ENCODE measurements at places on chromosomes 1 and 21.

GRCh38 chr1:229380536-229381160 lies 37.8 kb upstream of the CCSAP start:
- no peak for DNase-seq

GRCh38 chr1:187894349-187894748 lies 1065.6 kb downstream of the PLA2G4A start:
- no peak for DNase-seq

GRCh38 chr1:8239039-8239305 lies 78.9 kb upstream of the SLC45A1 start:
- no peak for DNase-seq

DNA sequence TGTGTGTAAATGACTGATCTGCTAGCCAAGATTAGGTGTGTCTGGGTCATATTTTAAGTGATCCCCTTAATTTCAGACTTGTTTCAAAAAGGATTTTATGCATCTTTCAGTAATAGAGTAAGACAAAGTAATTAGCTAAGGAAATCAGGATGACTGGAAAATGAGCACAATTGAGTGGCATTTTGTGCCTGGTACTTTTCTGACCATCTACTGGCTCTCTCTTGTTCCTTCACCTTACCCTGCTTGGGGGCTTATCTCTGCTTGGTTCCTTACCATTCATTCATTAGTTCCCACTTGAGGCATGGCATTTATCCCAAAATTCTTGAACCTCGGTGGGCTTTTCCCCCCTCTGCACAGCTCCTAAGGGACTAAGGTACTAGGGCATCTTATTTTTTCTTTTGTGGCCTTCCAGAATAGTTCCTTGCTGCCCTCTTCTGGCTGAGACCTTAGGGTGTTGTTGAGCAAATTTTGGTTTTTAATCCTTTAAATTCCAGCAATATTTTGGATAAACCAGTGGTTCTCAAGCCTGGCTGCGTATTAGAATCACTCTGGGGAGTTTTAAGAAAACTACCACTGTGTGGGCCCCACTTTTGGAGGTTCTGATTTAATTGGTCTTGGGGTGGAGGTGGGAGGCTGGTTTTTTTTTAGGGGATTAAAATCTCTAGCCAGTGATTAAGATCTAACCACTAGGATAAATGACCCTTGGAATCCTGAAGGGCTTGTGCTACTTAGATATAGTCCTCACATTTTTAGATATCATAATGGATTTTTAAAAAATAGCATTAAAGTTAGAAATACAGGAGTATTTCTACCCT lies 50.8 kb downstream of the HS2ST1 start:
- no peak for DNase-seq

DNA sequence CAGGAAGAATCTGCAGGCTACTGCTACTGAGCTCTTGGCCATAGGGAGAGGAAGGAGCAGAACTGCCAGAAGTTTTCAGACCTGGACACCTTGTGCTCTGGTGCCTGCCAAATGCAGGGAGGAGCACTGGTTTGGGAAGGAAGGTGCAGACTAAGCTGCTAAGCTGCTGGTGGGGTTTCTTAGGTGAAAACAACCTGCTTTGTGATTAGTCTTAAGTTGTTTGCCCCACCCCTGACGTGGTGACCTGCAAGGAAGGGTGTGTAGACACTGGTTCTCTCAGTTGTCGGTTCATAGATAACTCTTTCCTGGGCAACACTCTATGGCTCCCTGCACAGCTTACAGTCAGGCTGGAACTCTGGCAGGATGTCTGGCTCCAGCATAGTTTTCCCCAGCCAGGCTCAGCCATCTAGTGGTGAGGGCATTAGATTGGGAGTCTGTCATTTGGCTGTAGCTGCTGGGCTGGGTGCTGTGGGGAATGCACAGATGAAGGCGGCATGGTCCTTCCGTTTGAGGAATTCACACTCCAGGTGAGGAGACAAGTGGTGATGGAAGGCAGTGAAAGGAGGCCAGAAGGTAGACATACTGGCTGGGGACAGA lies 10.3 kb upstream of the S100A10 start:
- no peak for DNase-seq

DNA sequence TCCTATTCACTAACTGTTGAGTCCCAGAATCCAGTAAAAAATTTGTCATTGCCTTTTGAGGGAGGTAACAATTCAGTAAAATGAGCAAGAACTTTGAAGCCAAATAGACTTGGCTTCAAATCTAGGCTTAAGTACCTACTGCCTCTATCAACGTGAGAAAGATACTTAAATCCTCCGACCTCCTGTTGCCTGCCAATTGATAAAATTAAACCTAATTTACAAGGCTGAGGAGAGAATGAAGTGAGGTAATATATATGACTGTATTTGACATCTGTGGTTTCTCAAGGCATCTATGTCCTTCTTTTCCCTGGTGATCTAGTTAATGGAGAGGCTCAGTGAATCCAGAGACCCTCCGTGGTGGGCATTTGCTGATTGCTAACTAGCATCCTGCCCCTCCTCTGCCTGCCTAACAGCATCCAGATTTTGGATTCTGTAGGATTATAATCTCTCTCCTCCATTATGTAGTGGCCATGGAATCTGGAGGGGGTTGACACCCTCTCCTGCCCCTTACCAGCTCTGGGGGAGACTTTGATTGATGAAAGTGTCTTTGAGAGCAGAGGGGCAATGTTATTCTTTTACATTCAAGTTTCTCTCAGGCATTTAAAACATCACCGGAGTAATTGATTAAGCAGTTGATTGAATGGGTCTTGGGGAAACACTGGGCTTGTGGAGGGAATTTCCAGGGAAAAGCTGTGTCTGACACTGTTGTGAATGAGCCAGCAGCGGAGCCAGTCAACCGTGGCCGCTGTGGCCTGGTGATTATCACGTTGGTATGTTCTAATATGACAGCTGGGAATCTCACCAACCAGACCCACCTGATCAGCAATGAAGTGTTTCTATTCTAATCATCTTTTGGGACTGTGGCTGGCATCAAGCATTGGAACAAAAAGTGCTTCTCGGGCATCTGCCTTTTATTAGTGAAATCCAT lies 140.7 kb upstream of the FAM78B start:
- DNase-seq: no peak

GRCh38 chr1:190019717-190020116 lies 457.9 kb downstream of the BRINP3 start:
- DNase-seq: no peak

- DNase-seq: no peak
These were observed 9.5 kb upstream of the B3GALNT2 start for GRCh38 chr1:235513495-235514366.

DNA sequence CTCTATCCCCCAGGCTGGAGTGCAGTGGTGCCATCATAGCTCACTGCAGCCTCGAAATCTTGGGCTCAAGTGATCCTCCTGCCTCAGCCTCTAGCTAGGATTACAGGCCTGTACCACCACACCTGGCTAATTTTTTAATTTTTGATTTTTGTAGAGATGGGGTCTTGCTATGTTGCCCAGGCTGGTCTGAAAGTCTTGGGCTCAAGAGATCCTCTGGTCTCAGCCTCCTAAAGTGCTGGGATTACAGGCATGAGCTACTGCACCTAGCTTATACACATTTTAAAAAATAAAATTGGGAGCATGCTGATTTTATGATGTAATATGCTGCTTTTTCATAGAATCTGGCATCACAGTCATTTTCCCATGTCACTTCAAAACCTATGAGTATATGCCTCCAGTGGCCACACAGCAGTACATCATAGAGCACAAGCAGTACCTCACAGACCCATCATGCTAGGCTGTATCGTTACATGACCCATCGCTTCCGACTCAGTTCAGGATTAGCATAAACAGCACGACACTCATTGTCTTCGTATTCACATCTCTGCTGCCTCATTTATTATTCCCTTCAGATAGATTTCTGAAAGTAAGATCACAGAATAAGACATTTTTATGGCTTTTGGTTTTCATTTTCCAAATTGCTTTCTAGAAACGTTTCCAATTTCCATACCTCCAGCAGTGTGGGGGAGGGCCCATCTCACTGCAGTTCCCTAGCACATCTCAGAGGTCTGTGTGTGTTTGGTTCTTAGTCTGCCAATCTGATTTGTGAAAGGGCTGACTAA lies 35.9 kb upstream of the CCSAP start:
- DNase-seq: no peak

DNA sequence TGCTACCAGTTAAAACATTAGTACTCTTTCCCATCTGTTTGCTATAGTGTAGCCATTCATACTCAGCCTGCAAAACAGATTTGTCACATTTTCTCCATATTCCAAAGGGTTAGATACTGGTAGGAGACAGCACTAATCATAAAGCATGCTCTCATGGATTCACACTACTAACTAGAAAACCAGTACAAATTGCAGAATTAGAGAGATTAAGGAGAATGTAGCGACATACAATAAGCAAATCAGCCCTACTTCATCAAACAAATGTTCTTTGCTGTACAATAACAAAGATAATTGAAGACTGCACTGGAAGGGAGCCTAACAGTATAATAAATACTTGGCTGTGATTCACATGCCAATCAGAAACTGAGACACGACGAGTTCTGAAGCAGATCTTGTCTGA lies 368.0 kb upstream of the PRMT6 start:
- DNase-seq: no peak

DNA sequence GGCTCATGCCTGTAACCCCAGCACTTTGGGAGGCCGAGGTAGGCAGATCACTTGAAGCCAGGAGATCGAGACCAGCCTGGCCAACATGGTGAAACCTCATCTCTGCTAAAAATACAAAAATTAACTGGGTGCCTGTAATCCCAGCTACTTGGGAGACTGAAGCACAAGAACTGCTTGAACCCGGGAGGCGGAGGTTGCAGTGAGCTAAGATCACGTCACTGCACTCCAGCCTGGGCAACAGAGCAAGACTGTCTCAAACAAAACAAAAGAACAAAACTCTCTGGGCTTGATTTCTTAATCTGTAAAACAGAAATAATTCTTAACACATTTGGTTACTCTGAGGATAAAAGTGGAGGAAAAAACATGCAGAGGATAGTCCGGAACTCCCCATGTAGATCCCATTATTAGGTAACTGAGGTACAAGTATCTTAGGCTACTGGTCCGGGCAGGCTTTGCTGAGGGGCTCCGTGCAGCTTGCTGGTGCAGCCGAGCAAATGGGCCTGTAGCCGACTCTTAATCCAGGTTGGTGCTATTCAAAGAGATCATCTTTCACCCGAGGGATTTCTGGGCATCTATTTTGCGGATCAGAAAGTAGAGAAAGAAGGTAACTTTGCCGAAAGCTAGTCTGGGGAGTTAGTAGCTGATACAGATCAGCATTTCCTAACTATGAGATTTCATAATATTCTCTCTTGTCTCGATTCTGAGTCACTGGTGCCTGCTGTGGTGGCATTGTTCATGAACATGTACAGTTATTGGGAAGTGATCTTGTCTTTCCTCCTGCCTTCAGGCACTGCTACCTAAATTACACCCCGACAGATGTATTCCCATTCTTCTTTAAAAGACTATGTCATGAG lies 56.8 kb downstream of the NFIA start:
- DNase-seq: no peak

GRCh38 chr1:29235955-29236711 lies at the start of gene PTPRU:
TSS of gene PTPRU (plus strand) at chr1:29236522. CDS start at chr1:29236645, 123 bp downstream.
- DNase-seq: peak; percentile 40

DNA sequence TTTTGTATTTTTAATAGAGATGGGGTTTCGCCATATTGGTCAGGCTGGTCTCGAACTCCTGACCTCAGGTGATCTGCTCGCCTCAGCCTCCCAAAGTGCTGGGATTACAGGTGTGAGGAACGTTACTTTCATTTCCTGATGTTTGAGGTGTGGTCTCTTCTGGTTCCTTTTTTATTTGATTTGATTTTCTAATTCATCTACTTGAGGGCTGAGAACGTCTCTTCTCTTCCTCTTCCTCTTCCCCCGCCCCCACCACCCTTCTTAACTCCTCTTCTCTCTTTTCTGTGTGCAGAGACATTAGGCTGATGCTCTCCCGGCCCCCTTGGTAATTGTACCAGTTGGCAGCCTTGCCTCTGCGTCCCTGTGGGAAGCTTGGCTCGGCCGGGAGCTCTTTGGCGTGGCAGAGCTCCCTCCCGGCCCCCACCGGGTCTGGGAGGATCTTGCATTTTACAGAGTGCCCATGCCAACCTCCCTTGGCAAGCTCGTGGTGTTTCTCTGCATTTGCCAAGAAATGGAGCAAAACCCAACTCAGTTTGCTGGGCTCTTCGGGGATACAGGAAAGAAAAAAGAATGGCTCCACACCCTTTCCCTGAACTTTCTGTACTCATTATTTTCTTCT lies 19.9 kb downstream of the CRYAA start:
- no peak for DNase-seq

DNA sequence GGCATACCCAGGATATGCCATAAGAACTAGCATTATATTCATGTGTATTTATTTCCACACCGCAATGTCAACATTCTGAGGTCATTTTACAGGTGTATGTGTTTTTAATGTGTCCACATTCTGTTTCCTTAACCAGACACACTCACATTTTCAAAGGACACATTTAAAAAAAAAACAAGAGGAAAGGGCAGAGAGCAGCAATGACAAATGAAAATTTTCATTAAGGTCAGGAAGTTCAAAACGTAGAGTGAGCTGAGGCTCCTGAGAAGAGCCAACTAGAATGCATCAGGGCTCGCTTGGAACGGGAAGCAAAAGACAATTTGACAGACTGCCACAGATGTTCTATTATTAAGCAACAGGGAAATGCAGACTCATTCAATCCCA lies 4.8 kb upstream of the GNPAT start:
- no peak for DNase-seq

GRCh38 chr1:6412896-6413295 lies 6.8 kb downstream of the HES2 start:
- DNase-seq: no peak

DNA sequence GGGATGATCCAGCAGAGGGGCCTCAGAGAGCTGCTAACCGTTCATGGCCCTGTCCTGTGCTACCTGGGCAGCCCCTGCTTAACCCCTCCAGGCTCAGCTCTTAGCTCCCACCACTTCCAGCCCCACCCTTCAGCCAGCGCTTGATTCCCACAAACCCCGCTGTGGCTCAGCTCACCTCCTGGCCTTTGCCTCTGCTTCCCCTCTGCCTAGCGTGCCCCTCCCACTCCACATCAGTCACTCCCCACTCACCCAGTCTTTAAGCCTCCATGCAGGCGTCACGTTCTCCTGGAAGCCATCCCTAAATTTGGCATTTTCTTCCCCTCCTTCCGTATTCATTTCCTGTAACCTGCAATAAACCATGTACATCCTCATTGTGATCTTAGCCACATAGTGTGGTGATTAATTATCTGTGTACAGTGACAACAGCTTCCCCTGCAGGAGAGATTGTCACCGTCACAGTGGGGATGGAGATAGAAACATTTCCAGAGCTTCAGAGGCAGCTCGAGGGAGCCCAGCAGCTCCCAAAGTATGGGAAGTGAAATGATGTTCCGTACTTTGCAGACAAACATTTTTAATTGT lies 65.5 kb downstream of the EPHB2 start:
- no peak for DNase-seq

- no peak for DNase-seq
These were observed 16.4 kb downstream of the KCNA10 start for GRCh38 chr1:110502402-110503151.

All from T-helper 22 cell (primary cell).